ENCODE measurements at places on chromosomes 12 and 14.

DNA sequence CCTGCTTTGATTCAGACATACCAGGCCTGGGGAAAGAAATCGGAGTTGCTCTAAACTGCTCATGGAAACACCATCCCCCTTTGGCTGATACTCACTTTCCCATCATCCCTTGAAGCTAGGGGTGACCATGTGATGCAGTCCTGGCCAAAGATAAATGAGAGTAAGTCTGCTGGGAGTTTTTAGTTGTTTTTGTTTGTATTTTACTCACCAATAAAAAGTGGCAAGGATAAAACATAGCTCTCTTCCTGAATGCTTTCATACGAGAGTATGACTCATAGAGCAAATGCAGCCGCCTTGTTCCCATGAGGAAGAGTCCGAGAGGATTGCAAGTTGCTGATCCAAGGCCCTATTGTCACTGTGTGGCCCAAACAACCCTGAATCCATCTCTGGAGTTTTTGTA, 126.4 kb upstream of the TMEM132C start:
- peak; percentile 43 for DNase-seq

DNA sequence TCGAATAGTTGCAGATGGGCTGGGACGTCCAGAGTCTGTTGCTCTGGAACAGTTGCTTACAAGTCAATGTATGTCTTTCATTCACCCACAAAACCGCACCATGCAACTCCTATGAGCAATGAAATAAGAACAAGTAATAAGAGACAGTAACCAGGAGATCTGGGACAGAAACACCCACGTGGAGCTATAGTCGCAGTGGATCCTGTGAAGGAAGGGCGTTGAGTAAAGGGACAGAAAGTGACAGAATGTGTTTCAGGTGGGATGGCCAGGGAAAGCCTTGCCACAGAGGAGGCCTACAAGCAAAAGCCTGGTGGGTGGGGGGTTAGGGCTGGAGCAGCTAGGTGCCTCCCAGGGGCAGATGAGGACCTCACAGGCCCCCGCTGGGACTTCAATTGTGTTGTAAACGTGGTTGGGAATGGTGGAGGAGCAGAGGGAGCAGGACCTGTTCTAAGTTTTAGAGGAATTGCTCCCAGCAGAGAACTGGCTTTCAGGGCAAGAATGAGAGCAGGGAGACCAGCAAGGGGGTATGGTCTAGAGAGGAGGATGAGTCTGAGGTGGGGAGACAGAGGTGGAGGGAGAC, 86.7 kb upstream of the FZD10 start:
- no peak for DNase-seq

DNA sequence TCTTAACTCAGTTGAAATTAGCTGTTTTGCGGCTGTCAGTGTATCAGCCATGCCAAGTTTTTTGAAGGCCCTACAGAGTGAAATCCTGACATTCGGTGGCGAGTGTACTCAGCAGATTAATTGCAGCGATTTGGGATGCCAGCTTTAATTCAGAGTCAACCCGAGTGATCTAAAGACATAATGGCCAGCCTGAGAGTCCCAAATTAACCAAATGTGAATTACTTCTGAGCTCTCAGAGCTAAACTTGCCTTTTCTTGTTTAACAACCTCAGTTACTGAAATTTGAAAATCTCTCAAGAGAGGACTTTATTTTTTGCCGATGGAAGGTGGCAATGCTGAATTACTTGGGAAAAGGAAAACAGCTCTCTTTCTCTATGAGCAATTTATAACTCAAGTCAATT, 148.5 kb downstream of the GLT1D1 start:
- no peak for DNase-seq

GRCh38 chr12:55972911-55973598, 823 bp upstream of the RAB5B start:
- DNase-seq = no peak

DNA sequence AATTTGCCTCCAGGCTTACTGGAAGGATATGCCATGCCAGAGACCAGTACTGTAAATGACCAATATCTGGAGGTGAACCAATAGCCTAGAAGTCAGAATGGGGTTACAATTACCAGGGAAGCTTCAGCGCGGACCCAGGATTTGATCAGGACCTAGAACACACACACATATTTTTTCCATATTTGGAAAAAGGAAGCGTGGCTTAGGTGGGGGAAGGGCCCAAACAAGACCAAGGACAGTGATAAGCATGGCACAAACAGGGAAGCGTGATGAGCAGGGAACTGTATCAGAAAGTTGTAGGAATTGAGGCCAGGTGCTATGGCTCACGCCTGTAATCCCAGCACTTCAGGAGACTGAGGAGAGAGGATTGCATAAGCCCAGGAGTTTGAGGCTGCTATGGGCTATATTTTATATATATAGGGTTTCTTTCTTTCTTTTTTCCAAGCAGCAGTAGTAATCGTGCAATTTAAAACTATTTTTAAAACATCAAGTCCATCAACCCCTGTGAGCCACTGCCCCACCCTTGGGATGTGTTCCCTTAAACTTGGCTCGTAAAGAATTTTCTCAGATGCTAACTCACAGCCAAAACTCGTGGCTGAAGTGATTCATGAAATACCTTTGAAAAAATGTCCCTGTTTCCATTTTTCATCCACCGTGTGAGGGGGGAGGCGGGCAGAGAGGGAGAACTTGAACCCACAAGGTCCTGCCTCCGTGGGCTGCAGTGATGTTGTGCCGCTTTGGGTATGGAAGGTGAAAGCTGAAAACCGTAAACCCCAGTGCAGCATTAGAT, 16.7 kb downstream of the HRK start:
- DNase-seq = no peak

GRCh38 chr14:94690896-94691659, 78.8 kb downstream of the GSC start:
- no peak for DNase-seq

DNA sequence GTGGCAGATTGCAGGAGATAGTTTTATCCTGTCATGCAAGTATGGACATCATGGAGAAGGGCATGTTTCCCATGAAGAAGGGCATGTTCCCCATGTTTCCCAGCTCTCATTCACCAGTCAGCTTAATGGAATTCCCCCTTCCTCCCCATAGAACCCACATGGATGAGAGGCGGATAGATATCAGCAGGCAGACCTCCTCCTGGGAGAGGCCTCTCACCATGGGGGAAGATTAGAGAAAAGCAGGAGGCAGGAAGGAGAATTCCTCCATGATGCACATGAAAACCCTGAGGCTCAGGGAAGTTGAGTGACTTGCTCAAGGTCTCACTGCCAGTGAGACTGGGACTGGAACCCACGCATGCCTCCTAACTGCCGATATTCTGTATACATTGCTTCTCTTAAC, 92.9 kb upstream of the FOXN3 start:
- DNase-seq = no peak

- DNase-seq = no peak
Measured at GRCh38 chr14:61319706-61320105, 1.7 kb upstream of the PRKCH start.

DNA sequence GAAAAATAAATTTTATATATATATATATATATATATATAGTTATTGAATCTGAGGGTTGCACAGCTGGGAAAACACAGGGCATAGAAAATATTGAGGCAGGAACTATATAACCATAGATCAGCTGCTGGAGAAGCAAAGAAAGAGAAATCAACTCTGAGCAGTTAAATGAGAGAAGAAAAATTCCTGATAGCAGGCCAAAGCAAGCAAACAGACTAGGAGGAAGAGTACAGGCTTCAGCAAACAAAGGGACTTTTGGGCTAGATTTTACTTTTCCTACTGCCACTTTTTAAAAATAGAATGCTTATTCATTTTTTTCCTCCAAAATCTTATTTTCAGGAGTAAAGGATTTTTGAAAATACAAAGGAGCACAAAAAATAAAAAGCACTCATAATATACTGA, 216.0 kb upstream of the PRKD1 start:
- no peak for DNase-seq

DNA sequence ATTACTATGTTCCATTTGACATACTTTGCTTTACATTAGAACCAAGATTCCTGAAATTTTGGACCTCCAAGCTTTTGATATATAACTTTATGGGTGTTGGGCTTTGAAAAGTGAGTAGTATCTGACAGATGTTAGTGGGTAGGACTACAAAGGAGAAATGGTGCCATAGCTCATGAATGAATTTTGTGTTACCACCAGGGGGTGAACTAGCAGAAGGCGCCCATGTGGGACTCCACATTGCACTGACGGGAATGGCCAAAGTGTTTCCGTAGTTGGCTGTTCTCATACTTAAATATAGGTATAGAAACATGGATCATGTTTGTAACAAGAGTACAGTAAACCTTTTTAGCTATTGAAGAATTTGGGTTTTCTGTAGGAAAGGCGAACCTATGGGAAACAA, 337.5 kb downstream of the FLRT2 start:
- DNase-seq = no peak

GRCh38 chr12:31214626-31215517, 111.1 kb downstream of the SINHCAF start:
- DNase-seq = no peak

DNA sequence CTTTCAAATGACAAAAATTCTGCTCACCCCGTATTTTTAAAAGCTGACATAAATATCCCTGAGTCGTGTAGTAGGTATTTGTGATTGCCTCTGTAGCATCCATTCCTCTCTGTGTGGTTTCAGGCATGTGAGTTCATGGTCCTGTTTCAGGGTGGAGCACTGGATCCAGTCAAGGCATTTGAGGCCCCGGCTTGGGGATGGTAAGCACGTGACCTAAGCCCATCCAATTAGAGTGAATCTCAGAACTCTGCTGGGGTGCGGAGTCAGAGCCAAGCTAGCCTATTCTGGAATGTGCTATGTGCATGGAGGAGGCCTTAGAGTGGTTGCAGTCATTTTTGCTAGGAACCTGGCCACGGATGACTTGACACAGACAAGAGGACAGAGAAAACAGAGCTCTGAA, 4.3 kb upstream of the CSRP2 start:
- DNase-seq = no peak

DNA sequence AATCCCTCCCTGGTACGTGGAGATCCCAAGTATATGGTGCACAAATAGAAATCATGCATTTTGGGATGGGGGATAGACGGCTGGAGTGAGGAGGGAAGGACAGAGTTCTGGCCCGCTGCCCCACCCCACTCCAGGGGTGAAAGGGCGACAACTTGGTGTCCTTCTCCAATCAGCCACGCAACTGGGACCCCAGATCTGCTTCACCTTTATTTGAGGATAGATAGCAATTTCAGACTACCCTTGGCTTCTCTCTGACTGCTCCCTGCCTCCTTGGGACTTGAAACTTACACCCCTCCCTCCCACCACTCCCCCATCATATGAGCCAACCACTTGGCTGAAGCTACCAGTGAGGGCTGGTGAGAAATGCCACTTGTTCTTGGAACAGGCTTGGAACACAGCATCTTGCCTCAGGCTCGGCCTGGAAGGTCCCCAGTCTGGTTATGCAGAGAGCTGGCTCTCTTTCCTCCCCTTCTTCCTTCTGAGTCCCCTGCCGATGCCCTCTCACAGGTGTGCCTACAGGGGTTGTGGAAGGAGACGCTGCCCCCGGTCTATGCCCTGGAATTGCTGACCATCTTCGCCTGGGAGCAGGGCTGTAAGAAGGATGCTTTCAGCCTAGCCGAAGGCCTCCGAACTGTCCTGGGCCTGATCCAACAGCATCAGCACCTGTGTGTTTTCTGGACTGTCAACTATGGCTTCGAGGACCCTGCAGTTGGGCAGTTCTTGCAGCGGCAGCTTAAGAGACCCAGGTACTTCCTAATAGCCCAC, 8.1 kb downstream of the OAS3 start:
- no peak for DNase-seq

- no peak for DNase-seq
Measured at GRCh38 chr12:20237091-20237490, 131.2 kb upstream of the PDE3A start.

DNA sequence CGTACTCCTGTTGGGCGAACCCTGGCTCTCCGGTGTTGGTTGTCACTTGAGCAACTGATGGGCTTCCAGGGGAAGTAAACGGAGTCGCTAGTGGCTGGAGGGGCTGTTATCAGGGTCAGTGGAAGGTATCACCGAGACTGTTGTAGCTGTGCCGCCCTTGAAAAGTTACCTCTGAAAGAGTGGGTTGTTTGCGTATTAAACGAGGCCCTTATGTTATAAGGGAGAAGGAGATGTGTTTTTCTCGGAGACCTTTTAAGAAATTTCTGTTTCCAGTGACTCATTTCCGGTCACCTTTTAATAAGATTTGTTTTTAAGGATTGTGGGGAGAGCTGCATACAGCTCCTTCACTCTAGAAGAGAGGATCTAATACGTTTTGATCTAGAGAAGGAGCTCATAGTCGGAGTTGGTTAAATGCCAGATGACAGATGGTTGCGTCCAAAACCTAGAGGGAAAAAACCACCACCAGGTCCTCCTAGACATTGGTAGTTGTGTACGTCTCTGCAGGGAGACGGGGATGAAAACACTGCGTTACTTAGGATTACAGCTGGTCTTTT, 750 bp upstream of the DBX2 start:
- no peak for DNase-seq

DNA sequence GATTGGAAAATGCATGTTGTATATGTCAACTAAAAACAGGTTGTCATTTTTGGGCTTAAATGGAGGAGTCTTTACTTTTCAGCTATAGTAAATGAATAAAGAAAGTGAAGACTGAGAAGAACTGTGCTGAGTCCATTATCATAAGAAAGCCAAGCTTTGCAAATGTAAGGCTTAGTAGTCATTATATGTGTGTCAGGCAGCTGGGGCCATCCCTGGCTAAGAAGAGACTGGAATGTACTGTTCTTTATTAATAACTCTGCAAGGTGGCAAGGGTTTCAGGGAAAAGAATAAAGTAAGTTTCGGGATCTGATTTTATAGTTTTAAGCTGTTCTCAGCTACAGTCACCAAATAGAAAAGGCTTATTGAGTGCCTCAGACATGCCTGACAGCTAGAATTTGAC, 48.7 kb downstream of the SRGAP1 start:
- no peak for DNase-seq

GRCh38 chr12:19428246-19428645, 11.0 kb upstream of the AEBP2 start:
- peak; percentile 22 for DNase-seq

- no peak for DNase-seq
Measured at GRCh38 chr12:93736640-93737178, 59.5 kb downstream of the CRADD start.

DNA sequence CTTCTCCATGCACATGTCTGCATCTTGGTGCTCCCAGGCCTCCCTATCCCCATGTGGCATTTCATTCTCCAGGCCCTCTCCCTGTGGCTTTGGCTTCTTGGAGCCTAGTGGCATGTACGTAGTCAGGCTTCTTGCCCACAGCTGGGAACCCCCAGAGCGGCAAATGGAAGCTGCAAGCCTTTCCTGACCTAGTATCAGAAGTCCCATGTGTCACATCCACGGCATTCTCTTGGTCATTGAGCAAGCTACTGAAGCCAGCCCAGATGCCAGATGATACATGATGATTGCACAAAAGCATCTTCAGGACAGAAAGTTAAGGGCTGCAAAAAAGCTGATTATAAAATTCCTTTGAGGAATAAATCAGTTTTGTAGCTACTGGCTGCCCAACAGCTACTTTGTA, 154.9 kb downstream of the PELI2 start:
- DNase-seq = peak; percentile 22

DNA sequence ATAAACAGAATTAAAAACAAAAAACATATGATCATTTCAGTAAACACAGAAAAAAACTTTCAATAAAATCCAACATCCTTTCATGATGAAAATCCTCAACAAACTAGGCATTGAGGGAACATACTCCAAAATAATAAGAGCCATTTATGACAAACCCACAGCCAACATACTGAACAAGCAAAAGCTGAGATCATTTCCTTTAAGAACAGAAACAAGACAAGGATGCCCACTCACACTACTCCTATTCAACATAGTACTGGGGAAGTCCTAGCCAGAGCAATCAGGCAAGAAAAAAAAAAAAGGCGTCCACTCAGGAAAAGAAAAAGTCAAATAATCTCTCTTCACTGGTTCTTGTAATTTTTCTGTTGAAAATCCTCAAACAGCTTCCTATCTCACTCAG, 30.1 kb downstream of the MRPL42 start:
- no peak for DNase-seq

All from adrenal gland (tissue), 19 donors.